ENCODE measurements at places on chromosomes 4 and X. TPM values are rescaled to one million over a fixed set of nuclear protein-coding genes. Genes with fewer than 3 reads are reported as not detected.

Gene MGAT4D
- not detected for total RNA-seq

Gene MXRA5
- 1.0 TPM for total RNA-seq

Gene HSD17B13
- 20.3 TPM for total RNA-seq

Gene ELOVL6
- 38.6 TPM for total RNA-seq

Gene P2RY4
- 0.08 TPM for total RNA-seq

DNA sequence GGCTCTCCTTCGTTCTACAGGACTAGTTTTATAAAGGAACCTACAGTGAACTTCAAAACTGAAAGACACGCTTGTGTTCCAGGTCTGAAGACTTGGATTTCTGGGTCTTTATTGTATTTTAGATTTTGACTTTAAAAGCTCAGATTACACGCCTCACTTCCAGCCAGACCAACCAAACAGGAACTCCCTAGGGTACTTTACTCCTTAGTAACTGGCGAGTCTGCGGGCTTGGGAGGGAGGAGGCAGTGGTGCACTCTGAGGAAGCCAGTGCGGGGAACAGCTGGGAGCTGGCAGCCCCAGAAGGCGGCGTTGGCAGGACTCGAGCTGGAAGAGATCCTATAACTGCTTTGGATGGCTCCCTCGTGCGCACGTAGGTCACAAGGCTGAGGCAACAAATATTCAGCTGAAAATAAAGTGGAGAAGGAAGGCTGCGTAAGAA lies 391 bp upstream of the PHKA1 start:
- peak overlapping the region; percentile 49 for H3K4me3 ChIP-seq
- no peaks in the 10 kb centered on the region for H3K27me3 ChIP-seq
- H3K36me3 ChIP-seq, result no peaks in the 10 kb centered on the region

GRCh38 chr4:167715176-167715575 lies 377.2 kb upstream of the ANXA10 start:
- no peak for DNase-seq
- no peaks in the 10 kb centered on the region for H3K4me1 ChIP-seq
- no peak overlapping the region for H3K4me3 ChIP-seq
- H3K36me3 ChIP-seq, result no peaks in the 10 kb centered on the region

DNA sequence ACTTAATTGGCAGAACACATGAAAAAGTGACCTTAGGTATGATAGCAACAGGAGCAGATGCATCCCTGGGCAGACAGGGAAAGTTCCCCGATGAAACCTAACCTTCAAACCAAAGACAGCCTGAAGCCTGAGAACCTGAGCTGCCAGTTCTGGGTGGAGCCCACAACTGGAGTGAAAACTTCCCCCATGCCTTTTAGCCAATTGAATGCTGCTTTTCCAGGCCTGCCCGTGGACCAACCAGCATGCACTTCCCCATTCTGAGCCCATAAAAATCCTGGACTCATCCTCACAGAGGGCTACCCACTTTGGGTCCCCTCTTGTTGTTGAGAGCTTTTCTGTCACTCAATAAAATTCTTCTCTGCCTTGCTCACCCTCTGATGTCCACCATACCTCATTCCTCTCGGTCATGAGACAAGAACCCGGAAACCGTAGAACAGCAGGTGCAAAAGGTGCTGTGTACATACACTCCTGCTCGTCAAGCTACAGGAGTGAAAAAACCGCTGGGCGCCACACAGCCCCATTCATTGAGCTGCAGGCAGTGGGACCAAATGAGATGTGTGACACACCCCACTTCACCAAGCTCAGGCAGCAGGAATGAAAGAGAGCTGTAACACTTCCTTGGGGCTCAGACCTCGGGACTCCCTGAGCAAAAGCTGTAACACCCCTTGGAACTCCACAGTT lies 13.9 kb upstream of the SLC7A11 start:
- H3K27me3 ChIP-seq, result no peaks in the 10 kb centered on the region
- H3K36me3 ChIP-seq, result no peaks in the 10 kb centered on the region
- no peaks in the 10 kb centered on the region for H3K4me1 ChIP-seq

DNA sequence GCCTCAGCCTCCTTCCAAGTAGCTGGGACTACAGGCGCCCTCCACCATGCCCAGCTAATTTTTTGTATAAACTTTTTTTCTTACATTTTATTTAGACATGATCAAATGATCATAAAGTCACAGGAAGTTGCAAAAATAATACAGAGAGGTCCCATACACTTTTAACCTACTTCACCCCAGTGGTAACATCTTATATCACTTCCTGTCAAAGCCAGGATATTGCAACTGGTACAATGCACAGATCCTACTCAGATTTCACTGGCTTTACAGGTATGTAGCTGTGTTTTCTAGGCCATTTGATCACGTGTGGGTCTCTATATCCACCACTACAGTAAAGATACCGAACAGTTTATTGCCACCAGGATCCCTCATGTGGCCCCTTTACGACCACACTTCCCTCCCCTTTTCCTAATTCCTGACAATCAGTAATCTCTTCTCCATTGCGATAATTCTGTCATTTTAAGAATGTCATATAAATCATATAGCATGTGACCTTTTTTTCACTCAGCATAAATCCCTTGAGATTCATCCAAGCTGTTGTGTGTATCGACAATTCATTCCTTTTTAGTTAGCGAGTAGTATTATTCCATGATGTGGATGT lies 18.0 kb downstream of the RPS6KA3 start:
- H3K4me1 ChIP-seq, result no peaks in the 10 kb centered on the region
- no peak overlapping the region for H3K27ac ChIP-seq
- no peaks in the 10 kb centered on the region for H3K36me3 ChIP-seq
- DNase-seq, result no peak

GRCh38 chr4:74473155-74473811 lies 28.3 kb downstream of the AREG start:
- H3K36me3 ChIP-seq, result no peaks in the 10 kb centered on the region
- no peak for DNase-seq
- H3K27me3 ChIP-seq, result no peaks in the 10 kb centered on the region

- no peaks in the 10 kb centered on the region for H3K36me3 ChIP-seq
- no peaks in the 10 kb centered on the region for H3K4me1 ChIP-seq
- DNase-seq, result no peak
- no peak overlapping the region for H3K4me3 ChIP-seq
These were observed 9.6 kb downstream of the YY2 start for GRCh38 chrX:21865436-21865835.

- peaks cover 4% of the 10 kb centered on the region for H3K4me1 ChIP-seq
- H3K27me3 ChIP-seq, result no peaks in the 10 kb centered on the region
- peaks cover 29% of the 10 kb centered on the region for H3K36me3 ChIP-seq
- no peak overlapping the region for H3K27ac ChIP-seq
These were observed 4.7 kb upstream of the ITGB1BP2 start for GRCh38 chrX:71296806-71297205.

DNA sequence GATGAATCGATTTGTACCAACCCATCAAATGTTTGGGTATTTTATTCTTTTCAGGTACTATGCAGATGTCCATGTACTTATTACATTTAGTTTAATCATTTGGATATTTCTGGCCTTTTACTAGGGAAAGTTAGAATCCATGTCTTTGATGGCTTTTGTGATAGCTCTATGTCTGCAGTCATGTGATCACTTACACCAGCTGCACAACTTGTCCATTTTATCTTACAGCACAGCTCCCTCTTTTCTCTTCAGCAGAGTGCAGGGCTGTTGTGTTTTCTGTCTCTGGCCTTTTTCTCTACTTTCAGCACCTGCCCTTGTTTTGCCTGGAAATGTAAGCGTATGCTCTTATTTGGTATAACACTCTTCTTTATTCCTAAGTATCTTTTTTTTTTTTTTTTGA lies 30.6 kb downstream of the WWC2 start:
- no peaks in the 10 kb centered on the region for H3K36me3 ChIP-seq
- no peak for DNase-seq
- H3K27me3 ChIP-seq, result no peaks in the 10 kb centered on the region

DNA sequence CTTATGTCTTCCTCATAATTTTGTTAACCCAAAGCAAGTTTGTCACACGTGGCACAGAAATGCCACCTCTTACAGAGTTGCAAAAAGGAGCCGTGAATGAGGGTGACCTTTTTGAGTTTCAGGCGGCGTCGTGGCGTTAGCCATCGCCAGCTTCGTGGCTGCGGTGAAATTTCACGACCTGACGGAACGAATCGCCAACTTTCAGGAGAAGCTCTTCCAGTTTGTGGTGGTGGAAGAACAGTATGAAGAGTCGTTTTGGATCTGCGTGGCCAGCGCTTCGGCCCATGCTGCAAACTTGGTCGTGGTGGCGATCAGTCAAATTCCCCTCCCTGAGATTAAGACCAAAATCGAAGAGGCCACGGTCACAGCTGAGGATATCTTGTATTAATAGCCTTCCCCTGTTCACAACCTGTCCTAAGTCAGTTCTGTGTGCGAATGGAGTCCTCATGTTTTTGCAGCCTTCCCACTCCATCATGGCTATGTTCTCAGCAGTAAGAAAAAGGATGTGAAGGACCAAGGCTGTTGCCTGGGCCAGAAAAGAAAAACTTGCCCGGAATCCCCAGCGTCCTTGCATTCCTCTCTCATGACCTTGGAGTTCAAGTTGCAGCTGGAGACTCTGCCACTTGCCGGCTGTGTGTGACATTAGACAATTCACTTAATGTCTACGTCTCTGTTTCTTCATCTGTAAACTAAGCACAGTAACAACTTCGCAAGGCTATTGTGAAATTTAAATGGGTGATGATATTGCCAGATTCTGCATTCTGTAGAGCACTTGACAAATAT lies 11.9 kb downstream of the CLRN2 start:
- no peaks in the 10 kb centered on the region for H3K4me1 ChIP-seq
- H3K27ac ChIP-seq, result no peak overlapping the region
- no peak overlapping the region for H3K4me3 ChIP-seq

DNA sequence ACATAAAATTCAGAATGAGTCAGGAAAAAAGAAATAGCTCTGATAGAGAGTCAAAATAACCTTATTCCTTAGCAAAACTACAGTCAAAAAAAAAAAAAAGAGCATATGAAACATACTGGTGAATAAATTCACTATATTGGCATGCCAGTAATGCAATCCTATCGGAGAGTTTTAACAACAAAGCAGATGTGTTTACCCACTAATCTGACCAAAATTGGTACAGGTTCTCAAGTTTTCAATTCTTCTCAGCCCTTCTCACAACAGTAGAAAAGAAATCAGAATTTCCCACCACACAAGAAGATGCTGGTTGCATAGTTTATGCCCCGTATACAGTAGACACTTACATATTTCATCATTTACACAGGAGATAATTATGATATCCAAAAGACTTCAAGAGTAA lies 59.4 kb downstream of the LCORL start:
- H3K27me3 ChIP-seq, result no peaks in the 10 kb centered on the region
- no peaks in the 10 kb centered on the region for H3K36me3 ChIP-seq
- no peak overlapping the region for H3K27ac ChIP-seq
- H3K4me3 ChIP-seq, result no peak overlapping the region

DNA sequence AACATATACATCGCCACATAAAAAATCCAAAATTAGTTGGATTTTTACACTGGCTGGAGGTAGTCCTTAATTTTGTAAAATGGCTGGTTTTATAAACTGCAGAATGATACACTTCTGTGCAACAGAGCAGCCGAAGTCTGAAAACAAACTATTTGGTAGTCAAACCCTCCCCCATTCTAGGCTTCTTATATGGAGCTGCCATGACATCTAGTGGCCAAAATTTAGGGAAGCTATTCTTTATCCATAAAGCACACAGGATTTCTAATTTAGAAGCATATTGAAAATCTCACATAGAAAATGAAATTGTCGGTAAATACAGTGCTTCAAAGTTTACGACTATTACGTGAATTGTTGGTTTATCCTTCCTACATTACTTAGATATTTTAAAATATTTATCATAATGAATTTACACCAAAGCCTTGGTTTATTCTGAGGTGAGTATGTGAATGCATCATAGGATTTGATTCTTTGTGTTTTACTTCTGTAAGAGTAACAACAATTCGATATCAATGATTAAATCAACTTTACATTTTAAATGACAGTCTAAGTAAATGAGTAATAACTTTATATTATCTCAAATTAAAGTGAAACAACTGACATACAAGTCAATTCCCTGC lies 113.4 kb upstream of the FAM241A start:
- no peaks in the 10 kb centered on the region for H3K4me1 ChIP-seq
- H3K27me3 ChIP-seq, result no peaks in the 10 kb centered on the region
- no peak overlapping the region for H3K27ac ChIP-seq
- H3K36me3 ChIP-seq, result no peaks in the 10 kb centered on the region

DNA sequence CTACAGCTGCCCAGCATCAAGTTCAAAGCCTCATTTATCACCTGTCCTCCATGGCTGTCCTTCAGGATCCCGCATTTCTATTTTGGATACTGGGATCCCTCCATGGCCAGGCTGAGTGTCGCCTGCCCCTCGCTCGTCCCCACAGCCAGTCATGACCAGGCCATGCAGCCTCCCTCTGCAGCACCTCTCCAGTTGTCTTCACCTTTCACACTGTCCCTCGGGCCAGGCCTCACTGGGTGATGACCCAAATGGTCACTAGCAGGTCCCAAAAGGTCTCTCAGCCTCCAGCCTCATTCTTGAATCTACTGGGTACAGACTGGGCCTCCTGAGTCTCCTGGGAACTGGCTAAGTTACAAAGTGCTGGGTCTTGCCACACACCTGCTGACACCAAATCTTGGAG lies 48.7 kb upstream of the HELT start:
- no peaks in the 10 kb centered on the region for H3K36me3 ChIP-seq
- no peak for DNase-seq
- no peaks in the 10 kb centered on the region for H3K4me1 ChIP-seq
- H3K27me3 ChIP-seq, result no peaks in the 10 kb centered on the region

DNA sequence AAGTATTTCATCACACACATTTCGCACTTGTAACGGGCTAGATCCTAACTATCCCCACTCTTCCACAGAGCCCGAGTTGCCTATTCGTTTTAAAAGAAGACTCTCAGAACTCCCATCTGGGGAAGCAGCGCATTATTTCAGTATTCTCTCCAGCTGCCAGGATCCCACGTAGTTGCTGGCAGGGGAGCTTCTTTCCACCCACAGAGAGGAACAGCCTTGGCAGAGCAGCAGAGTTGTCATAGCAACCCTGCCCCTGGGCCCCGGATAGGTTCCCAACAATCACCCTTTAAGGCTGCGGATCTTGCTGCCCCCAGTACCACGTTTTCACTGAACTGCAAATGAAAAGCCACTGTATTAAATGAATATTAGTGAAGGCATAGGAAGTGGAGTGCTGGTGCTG lies 106.7 kb downstream of the GPM6A start:
- no peaks in the 10 kb centered on the region for H3K27me3 ChIP-seq
- no peaks in the 10 kb centered on the region for H3K4me1 ChIP-seq
- no peaks in the 10 kb centered on the region for H3K36me3 ChIP-seq
- H3K4me3 ChIP-seq, result no peak overlapping the region
- H3K27ac ChIP-seq, result no peak overlapping the region

GRCh38 chr4:100288161-100288560 lies 97.9 kb upstream of the DDIT4L start:
- no peak for DNase-seq
- no peaks in the 10 kb centered on the region for H3K27me3 ChIP-seq
- H3K4me3 ChIP-seq, result no peak overlapping the region
- no peaks in the 10 kb centered on the region for H3K4me1 ChIP-seq
- H3K27ac ChIP-seq, result no peak overlapping the region

Measured in liver (tissue), 10 donors.